ENCODE measurements at places on chromosomes 16 and 17.

GRCh38 chr17:43532581-43532980 is 13.6 kb downstream of the ETV4 start:
- no peak for DNase-seq

DNA sequence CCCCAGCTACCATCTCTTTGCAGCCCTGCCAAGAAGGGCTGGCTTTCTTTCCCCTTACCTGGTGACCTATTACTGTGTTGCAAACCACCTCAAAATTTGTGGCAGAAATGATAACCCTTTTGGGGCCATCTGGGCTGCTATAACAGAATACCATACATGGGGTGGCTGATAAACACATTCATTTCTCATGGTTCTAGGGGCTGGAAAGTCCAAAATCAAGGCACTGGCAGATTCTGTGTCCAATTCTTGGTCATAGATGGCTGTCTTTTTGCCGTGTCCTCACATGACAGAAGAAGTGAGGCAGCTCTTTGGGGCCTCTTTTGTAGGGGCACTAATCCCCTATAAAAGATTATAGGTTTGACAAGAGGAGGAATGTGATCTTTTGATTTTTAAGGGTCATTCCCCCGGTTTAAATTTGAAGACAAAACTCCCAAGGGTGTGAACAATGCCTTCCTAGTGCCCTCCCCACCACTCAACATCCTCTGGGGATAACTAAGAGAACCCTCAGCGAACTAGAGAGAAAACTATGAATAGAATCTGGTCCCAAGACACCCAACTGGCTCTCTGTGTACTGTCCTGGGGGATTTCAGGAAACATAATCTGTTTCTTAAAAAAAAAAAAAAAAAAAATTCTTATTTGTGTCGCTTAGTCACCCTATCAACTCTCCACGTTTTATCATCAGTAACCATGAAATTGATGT is 1.7 kb upstream of the METTL22 start:
- DNase-seq = no peak

GRCh38 chr17:72531729-72532128 is 410.9 kb downstream of the SOX9 start:
- DNase-seq = no peak

GRCh38 chr17:78255953-78256706 is 24.7 kb downstream of the TMEM235 start:
- no peak for DNase-seq

GRCh38 chr17:70172923-70173322 is 3.6 kb downstream of the KCNJ2 start:
- DNase-seq = no peak

GRCh38 chr16:66519482-66520373 is 30.2 kb downstream of the TK2 start:
- no peak for DNase-seq

DNA sequence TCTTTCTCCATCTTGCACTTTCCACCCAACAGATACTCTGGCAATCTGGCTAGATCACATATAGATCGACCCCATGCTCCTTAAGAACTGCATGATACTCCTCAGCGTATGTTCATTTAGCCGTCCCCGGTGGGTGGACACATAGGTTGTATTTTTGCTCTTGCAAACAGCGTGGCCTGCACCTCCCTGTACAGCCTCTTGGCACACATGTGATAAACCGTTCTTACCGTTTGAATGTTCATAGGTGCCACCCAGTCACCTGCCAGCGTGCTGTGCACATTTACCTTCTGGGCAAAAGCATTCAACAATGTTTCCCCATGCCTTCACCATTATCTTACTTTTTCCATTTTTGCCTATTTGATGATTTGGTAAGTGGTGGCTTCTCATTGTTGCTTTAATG is 6.2 kb downstream of the TNP2 start:
- DNase-seq = no peak

DNA sequence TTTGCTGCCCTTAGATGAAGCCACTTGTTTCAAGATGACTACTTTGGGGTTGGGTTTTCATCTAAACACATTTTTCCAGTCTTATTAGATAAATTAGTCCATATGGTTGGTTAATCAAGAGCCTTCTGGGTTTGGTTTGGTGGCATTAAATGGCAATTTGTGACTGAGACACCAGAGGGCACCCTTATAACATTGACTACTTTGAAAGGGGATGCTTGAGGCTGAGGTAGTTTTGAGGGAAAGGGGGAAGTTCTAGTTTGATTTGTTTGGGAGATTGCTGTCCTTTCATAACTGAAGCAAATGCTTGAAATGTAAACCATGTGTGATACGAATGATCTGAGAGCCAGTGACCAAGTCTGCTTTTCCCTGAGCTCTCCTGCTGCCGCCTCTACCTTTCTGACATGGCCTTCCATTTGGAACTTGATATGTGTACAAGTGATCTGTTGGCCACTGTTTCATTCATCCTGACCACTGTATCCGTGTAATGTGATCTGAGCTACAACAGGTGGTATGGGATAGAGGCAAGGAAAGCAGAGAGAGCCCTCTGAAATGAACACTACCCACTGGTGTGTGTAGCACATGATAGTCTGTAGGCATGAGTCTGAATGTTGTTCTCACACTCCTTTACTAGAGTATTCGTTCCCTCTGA is 5.8 kb upstream of the RARA start:
- no peak for DNase-seq

- no peak for DNase-seq
Observed at GRCh38 chr17:56898874-56899273, 15.0 kb downstream of the TRIM25 start.

DNA sequence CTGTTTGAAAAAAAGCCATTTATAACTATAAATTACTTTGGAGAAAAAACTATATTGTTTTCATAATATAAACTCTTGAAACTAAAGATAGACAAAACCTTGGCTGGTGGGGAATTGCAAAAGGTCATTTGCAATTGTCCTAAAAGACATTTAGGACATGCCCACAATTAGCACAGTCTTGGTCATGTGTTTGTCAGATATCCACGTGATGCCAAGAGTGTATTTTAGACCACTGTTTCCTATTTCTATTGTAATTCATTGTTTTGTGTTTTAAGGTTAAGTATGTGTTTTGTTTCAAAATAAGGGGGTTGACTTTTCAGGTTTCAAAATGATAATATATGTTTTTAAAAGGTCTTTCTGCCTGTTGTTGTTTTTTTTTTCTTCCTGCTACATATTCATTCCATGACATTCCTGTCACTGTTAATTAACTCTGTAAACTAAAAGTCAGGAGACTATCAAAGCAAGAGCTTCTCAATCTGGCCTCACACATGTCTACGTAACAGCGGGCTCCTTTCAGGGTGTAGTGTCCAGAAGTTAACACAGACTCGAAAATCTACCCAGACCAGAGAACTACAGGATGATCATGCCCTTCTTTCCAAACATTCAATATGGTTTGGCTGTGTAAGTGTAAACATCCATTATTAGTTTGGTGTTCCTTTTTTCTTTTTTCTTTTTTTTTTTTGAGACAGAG is 58.7 kb downstream of the COG7 start:
- no peak for DNase-seq

DNA sequence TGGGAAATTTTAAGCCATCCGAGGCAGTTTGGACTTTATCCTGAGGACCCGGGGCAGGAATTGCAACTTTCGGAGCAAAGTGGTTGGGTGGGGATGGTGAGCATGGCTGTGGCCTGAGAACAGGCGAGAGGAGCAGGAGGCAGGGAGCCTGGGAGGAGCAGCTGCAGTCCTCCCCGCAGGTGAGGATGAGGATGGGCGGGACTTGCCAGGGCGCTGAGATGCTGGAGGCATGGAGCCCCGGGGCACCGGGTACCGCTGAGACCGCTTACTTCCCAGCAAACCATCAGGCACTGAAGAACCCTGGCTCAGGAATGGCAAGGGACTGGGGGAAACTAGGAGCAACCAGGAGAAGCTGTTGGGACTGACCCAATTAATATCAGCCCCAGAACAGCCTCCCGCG is 210.8 kb downstream of the GSG1L start:
- DNase-seq = no peak

GRCh38 chr17:51734462-51734861 is 424.1 kb downstream of the CA10 start:
- no peak for DNase-seq

GRCh38 chr17:57406981-57407286 is 150.6 kb downstream of the MSI2 start:
- no peak for DNase-seq

DNA sequence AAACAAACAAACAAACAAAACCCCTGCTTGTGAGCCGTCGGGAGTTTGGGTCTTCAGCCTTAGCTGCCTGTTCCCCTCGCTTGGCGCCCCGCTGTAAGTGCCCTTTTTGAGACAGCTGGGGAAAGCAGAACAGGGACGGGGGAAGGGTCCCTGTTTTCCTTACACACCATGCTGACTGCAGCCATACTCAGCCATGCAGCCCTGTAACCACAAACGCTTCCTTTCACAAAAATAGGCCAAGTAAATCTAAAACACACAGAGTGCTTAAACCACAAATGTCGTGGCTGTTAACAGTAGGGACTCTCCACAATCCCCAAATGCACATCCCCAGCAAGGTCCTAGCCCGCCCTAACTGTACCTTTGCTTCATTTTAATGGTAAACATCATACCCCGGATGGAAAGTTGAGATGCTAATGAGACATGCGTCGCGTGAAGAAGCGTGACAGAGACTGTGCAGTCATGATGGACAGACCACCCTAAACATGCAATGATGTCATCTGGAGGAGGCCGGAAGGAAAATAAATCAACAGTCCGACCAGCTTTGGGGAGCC is 129.9 kb downstream of the MGAT5B start:
- DNase-seq = peak; percentile 19

DNA sequence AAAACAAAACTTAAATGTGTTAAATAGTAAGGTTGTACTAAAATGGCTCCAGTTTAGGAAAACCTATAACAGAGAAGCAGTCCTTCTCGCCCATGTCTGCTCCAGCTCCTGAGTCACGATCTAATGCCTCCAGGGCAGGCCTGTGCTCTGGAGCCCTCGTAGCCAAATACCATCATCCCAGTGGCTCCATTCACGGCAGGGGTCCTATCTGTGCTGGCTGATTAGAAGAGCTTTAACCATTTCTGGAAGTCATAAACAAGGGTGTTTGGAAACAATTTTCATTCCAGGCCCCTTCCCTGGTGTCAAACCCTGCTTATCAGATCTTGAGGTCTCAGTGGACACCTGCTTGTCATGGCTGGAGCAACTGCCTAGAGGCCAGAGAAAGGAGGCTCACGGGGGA is 336.9 kb downstream of the SOX9 start:
- no peak for DNase-seq

GRCh38 chr17:77572065-77572601 is 386.4 kb upstream of the TNRC6C start:
- no peak for DNase-seq

DNA sequence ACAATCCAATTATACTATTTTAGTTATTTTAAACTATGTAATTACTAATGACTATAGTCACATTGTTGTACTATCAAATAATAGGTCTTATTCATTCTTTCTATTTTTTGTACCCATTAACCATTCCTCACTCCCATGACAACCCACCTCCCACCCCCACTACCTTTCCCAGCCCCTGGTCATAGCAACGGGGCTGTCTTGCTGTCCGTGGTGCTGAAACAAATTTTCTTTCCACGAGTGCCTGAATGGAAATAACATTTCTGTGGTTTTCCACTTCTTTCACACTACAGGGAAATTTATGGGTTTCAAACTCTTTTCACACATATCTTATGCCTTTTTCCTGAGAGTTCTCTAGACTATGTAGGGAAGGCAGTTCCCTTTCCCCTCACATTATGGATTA is 326.6 kb downstream of the PHKB start:
- no peak for DNase-seq

DNA sequence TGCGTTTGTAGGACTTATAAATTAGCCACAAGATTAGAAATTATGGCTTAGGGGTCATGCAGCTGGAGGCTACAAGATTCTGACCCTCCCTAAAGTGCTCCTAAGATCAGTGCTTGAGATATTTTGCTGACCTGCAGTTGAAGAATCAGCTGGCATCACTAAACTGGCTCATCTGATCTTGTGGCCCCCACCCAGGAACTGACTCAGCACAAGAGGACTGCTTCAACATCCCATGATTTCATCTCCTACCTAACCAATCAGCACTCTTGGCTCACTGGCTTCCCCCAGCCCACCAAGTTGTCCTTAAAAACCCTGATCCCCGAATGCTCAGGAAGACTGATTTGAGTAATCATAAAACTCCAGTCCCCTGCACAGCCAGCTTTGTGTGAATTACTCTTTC is 86.4 kb upstream of the ERCC4 start:
- DNase-seq = no peak

DNA sequence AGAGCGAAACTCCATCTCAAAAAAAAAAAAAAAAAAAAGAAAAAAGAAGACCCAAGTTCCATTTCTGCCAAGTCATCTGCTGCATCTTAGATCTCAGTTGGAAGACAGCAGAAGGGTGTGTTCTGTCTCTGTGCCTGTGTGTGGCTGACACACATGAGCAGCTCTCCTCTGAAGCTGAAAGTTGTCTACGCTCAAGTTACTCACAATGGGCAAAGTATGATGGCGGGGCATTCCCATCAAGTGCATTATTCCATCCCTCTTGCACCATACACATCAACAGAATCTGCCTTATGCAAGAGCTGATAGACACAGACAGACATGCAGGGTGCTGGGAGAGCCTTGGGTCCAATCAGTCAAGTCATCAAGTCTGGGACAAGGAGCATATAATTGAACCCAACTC is 402.2 kb downstream of the XYLT1 start:
- no peak for DNase-seq
